K562 (cell line): ENCODE measurements at places on chromosomes 12 and 14.
A peak's percentile ranks its signal among the peaks of the same experiment; 100 is the strongest.

- no peak for DNase-seq
Measured at GRCh38 chr14:60508707-60509437, at the start of gene SIX6. TSS of gene SIX6 (plus strand) at chr14:60509146. CDS start at chr14:60509399, 253 bp downstream.

- DNase-seq = no peak
Measured at GRCh38 chr14:75213172-75213571, 36.8 kb upstream of the TMED10 start.

GRCh38 chr14:60649875-60650372 is 647 bp upstream of the SIX1 start:
- DNase-seq = no peak

DNA sequence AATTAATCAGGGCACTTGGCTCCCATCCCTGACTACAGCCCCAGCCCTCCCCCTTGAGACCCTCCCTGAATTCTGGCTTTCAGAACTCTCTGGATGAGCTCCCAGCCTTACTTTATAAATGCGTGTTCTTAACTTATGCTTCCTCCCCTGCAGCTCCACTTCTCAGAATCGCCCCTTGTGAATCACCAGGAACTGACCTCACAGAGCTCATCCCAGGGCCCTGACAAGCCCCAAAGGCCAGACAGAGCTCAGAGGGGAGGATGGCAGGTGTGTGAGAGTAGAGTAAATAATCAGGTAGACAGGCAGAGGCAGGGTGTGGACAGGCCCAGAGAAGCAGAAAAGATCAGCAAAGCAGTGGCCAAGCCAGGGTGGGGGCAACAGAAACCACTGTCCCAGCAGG is 68.2 kb upstream of the FOXN3 start:
- DNase-seq = no peak

GRCh38 chr14:22008766-22009165 is 335.1 kb upstream of the OR4E1 start:
- no peak for DNase-seq

- DNase-seq = peak; percentile 78
Measured at GRCh38 chr12:108495054-108495453, 20.0 kb upstream of the FICD start.

DNA sequence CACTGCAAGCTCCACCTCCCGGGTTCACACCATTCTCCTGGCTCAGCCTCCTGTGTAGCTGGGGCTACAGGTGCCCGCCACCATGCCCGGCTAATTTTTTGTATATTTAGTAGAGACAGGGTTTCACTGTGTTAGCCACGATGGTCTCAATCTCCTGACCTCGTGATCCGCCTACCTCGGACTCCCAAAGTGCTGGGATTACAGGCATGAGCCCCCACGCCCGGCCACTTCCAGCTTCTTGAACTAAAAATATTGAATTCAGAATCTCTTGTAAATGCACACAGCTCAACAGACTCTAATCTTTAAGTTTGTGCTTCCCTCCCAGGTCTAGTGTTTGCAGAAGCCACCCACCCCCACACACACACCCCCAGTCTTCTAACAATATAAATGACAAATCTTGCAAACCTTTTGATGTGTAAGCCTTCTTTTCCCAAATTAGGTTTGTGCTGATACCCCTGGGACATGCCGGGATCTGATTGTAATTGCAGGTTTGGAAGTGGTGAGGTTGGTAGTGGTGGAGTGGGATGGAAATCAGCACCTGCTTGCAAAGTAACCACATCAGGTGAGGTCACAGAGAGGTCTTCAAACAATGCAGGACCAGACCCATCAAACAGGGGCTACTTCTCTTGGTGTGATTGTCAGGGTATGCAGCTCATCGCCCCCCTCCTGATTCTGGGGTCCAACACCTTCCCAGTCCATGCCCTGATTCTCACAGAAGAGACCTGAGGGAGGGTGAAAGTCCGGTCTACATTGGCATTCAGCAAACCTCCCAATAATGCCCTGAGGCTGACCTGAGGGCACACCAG is 51.4 kb upstream of the GPR132 start:
- no peak for DNase-seq
